Hematopoietic multipotent progenitor cell (in vitro differentiated cells): ENCODE measurements at places on chromosomes 4 and X.

GRCh38 chr4:86114563-86114962 lies 245.3 kb downstream of the MAPK10 start:
- DNase-seq, result no peak

DNA sequence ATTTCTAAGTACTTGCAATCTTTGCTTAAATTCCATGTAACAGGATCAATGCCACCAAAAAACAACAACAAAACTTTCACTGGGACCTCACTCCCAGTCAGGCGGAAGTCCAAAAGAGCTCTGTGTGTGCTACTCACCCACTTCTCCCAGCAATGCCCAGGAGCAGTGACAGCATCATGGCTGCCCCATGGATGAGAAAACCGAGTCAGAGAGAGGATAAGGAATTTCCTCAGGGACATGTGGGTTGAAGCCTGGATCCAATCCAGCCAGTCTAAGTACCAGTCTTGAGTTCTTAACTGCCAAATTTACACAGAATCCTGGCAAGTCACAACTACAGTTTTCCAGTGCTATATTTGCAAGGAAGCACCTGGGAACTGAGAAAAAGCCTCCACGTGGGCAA lies 64.5 kb downstream of the STX18 start:
- no peak for DNase-seq

DNA sequence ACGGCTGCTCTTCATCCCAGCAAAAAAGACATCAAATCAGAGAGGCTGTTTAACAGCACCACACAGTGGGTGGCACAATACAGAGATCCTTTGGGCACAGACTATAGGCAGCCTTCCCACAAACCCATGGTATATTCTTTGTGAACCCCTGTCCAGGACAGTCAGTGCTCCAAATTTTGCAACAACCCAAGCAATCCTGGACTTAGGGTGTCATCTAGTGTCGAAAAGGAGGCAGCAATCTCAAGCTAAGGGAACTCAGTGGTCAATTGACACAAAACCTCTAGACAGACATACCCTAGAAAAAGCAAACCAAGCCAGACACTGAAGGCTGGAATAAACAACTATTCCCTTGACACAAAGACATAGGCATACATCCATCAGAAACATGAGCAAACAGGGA lies 137.4 kb downstream of the BMP15 start:
- no peak for DNase-seq

- no peak for DNase-seq
Measured at GRCh38 chr4:55568905-55569504, 22.3 kb upstream of the CLOCK start.

- DNase-seq, result no peak
Measured at GRCh38 chr4:151563194-151563593, 154.2 kb downstream of the FHIP1A start.

DNA sequence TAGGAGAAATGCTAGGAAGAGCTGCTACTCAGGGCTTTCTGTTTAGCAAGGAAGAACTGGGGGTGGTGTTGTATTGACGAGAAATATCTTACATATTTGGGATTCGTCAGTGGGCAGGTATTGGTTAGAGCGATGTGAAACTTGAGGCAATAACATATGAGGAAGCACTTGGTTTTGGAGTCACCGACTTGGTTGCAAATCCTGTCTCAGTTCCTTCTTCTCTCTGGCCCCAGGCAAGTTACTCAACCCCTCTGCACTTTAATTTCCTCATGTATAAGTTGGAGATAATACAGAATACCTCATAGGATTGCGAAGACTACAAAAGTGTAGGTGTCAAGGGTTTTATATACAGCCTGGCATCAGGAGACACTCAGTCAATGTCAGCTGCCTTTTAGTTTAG lies 34.1 kb downstream of the GPAT3 start:
- peak; percentile 16 for DNase-seq
